EH (cell line): ENCODE measurements at places on chromosomes 3 and 15.

GRCh38 chr3:141103067-141103466 is 51.9 kb downstream of the SPSB4 start:
- no peak for DNase-seq

DNA sequence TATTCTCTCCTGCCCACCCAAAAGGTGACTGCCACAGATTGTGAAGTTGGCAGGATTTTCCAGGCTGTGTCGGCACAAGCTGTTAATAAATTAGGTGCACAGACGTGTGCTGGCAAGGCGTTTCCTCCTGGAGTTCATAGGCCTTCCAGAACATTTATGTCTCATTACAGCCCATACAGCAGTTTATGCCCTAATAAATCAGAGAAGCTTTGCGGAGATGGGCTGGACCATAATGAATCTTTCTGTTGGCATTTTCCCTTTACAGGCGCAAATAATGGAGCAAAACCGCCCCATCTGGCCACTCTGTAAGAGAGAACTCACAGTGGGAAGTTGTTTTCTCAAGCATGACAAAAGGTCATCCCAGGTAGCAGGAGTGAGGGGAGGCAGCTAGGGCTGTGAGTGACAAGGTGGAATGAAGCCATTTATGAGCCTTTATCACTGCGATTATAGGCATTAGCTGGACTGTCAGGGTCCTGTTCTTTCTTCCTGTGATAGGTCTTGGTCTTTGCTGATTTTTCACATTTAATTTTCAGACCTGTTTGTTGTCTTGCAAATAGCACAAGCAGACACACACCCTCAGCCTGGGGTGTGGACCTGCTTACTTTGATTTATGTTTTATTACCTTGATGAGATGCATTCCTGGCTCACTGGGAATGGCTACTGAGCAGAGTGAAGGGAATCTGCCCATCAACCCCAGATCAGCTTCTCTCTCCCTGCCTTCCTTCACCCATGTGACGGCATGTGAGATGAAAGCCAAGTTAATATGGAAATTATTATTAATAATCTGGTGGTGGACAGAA is 257.5 kb downstream of the LRTM1 start:
- no peak for DNase-seq

DNA sequence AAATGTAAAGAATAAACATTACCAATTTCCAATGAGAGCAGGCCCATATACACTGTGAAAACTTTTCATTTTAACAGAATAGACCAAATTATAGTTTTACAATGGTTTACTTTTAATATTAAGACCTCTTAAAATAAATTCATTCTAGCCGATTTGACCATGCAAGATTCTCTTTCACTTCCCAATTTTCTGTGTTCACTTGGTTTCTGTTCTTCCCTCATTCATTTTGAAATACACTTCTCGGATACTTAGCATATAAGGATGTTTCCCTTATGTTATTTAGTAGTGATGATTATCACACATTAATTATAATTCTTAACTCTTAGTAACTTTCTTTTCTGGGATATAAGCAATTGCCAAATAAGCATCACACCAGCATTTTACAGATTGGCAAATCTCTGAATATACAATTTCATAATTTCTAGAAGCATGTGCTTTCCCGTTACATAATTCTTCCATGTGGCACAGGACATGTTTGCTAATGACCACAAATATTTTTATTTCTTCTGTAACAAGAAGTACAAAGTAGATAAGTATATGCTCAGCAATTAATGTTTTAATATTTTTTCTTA is 13.9 kb downstream of the OR5H15 start:
- DNase-seq: no peak

- no peak for DNase-seq
Observed at GRCh38 chr3:62615258-62615849, 242.0 kb upstream of the FEZF2 start.

GRCh38 chr15:39430389-39430788 is 150.5 kb upstream of the THBS1 start:
- DNase-seq: no peak

DNA sequence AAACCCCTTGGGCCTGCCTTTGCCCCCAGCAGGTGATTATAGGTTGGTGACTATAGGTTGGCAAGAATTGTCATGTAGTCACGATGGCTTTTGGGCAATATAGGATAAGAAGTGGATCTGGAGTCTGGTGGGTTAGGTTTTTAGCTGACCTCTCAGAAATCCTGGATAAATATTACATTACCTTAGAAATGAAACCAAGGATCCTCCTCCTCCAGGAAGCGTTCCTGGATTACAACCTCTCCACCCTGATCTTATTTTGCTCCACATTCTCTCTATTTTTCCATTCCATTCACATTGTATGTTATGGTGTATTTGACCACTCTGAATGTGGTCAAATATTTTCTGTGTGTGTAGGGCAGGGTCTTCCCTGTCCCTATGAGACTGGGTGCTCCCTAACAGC is 82.3 kb downstream of the SEMA5B start:
- DNase-seq: no peak

DNA sequence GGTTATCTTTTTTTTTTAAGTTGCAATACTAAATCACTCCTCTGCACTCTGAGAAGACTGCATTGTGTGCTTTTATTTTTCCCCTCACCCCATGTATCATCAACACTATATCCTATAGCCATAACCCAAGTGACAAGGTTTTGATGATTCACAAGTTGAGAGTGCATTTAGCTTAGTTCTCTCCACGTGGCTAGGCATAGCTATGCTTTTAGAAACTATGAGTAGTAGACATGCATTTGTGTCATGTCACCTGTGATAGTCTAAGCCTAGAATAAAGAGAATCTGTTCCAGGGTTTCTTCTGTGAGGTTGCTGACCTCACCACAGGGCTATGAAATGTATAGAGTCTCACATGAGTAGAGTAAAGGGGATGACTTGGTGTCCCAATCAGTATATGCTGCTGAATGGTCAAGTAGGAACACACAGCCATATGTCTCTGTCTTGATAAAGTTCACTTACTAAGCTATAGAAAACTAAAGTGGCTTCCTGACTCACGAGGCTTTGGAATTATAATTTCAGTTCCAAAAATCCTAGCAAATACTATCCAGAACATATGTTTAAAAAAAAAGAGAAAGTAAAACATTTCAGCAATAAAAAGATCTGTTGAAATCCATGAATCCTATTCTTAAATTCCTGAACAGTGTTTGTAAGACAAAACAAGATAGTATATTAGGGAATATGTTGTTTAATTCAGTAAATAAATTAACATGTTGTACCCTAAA is 206.3 kb downstream of the LSAMP start:
- DNase-seq: no peak

DNA sequence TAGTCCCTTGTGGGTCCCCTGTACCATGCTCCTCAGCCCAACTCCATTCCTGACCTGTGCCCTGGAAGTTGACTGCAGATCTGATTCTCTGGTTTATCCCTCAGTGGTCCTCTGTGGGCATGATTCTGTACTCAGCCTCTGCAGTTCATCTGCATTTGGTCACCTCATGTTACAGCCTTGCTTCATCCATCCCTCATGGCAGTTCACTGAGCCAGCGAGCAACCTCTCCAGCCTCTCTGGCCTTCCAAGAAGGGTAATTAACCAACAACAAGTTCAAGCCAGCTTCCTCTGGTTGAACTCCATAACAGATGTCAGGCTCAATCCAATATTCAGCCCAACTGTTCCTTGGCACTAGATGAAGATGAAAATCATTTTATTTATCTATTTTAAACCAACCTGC is 509.5 kb downstream of the NTRK3 start:
- no peak for DNase-seq

DNA sequence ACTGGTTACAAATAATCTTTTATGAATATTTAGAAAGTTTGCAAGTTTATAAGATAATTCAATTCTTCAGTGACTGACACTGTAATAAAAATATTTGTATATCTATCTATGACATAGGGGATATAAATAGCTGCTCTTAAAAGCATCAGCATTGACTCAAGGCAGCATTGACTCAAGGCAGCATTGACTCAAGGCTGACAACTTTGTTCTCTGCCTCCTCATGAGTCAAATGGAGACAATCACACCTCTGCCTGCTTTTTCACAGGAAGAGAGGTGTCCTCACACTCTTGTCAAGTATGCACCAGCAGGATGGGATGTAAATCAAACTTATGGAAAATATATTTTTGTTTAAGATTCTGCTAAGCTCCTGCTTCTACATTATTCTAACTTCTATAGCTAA is 1173.1 kb downstream of the NSUN3 start:
- no peak for DNase-seq

GRCh38 chr3:149332227-149332765 is 1.1 kb downstream of the TM4SF18 start:
- peak; percentile 52 for DNase-seq

DNA sequence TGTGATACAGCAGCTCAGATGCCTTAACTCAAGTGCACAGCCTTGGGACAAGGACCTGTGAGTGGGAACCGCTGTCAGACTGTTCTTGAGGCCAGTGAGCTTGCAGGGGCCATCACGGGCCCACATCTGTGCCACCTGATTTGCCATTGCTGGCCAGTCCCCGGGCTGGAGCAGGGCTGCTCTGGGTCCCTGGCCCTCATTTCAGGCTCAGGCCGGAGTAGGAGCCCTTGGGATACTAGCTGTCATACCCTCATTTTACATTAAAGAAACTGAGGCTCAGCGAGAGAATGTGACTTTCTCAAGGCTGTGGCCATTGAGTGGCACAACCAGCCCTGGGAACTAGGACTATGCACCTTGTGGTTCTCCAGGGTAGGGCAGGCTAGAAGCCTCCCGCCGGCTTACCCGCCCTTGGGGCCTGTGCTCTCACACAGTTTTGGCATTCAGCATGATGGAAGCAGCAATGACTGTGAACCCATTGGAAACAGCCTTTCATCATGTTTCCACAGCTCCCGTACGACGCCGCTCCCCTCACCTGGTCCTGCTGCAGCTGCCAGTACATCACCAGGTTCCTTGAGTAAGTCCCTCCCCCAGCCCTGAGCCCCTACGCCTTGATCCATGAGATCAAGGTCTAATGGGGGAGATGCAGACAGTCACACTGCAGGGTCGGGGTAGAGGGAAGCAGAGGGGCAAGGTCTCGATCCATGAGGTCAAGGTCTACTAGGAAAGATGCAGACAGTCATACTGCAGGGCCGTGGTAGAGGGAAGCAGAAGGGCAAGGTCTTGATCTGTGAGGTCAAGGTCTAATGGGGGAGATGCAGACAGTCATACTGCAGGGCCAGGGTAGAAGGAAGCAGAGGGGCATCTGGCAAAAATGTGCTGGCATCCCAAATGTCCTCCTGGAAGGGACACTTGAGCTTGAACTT is 42.2 kb downstream of the GOLGA6L10 start:
- DNase-seq: no peak

DNA sequence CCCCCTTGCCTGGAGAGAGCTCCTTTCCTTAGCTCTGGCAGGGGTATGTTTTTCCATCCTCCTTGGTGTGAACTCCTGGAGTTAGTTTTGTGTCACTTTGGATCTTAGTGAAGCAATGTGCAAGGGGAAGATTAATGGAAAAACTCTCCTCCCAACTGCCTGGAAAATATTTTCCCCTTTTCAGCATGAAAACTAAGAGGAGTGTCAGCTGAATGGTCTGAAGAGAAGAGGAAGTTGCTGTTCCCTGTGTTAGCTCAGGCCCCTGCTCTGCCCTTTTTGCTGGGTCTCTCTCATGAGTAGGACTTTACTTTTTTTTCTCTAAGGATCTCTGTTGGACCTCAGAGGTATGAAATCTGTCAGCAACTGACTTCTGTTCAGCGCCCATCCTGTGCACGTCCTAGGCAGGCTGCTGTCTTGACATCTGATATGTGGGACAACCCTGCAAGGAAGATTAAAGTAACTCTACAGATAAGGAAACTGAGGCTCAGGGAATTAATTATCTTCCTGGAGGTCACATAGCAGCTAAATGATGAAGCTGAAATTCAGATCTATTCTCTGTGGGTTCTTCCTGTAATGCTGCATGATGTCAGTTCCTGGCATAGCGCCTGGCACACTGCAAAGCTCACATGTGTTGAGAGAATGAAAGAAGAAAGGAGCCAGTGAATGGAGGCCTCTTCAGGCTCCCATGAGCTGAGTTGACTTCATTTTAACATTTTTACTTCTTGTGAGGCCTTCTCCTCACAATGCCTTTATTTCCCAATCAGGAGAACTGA is 109.7 kb upstream of the GALNT15 start:
- DNase-seq: peak; percentile 94

DNA sequence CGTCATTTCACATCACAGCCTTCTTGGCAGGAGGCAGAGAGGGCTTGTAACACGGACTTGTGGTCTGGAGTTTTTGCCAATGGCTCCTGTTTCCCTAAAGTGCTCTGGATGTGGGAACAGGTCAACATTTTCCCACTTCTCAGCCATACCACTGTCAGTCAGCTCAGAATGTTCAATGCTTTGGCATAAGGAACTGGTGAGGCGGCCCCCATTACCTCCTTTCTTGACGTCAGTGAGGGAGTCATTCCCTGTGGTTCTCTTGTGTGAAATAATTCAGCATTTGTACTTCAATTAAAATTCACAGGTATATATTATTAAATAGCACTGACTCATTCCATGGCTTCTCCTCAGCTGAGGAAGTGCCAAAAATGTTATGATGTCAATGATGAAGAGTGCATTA is 167.1 kb downstream of the P3H2 start:
- DNase-seq: peak; percentile 32

DNA sequence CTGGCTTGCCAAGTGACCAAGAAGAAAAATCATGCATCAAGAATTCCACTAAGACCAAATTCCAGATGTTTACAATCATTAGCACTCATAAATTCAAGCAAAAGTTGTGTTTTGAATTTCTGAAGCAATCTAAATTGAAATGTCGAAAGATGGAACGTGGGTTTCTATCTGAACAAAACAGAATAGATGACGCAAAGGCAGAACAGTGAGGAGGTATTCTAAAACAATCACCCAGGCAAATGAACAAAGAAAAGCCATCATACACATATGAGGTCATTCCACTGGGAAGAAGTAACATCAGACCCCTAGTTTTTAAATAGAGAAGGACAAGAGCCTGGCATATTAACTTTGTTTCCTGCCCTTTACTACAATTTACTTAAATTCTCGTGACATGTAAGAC is 58.0 kb downstream of the MCF2L2 start:
- no peak for DNase-seq

- DNase-seq: peak; percentile 46
Observed at GRCh38 chr3:8658306-8659212, 14.0 kb upstream of the SSUH2 start.

- DNase-seq: no peak
Observed at GRCh38 chr3:41018855-41019254, 180.4 kb upstream of the CTNNB1 start.

- DNase-seq: no peak
Observed at GRCh38 chr15:41925086-41925608, 31.3 kb upstream of the SPTBN5 start.

- DNase-seq: peak; percentile 77
Observed at GRCh38 chr15:77550301-77551251, 82.1 kb downstream of the LINGO1 start.

DNA sequence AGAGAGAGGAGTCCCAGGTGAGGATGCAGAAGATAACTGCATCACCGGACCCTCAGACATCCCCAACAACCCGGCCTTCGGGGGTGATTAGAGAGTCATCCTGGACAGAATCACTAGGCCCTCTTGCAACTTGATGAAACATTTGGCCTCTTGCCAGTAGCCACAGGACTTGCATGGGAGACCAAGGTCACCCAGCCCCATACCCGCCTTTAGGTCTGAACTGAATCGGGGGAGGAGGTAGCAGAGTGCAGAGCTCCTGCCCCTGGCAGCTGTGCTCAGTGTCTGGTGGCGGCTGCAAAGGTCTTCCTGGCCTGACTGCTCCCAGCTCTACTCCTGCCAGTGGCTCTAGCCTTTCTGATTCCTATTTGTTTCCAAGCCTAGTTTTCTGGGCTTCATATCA is 12.4 kb downstream of the PIF1 start:
- DNase-seq: peak; percentile 42

- peak; percentile 83 for DNase-seq
Observed at GRCh38 chr3:54877730-54878129, 50.1 kb downstream of the LRTM1 start.

GRCh38 chr15:64816452-64816851 is 9.0 kb downstream of the PIF1 start:
- DNase-seq: no peak
